Hematopoietic multipotent progenitor cell treated with erythropoietin and hydrocortisone succinate and interleukin-3 and kit ligand, for 8 days (in vitro differentiated cells): ENCODE measurements at places on chromosomes 11 and 22.

DNA sequence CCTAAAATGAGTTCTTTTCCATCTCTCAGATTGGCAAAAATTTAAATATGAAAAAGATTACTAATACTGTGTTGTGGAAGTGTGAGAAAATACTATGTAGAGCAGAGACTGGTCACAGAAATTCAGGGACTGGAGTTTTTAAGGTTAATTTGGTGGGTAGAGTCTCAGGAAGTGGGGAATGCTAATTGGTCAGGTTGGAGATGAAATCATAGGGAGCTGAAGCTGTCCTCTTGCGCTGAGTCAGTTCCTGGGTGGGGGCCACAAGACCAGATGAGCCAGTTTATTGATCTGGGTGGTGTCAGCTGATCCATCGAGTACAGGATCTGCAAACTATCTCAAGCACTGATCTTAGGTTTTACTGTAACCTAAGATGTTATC is 29.4 kb upstream of the TMEM86A start:
- DNase-seq, result no peak

DNA sequence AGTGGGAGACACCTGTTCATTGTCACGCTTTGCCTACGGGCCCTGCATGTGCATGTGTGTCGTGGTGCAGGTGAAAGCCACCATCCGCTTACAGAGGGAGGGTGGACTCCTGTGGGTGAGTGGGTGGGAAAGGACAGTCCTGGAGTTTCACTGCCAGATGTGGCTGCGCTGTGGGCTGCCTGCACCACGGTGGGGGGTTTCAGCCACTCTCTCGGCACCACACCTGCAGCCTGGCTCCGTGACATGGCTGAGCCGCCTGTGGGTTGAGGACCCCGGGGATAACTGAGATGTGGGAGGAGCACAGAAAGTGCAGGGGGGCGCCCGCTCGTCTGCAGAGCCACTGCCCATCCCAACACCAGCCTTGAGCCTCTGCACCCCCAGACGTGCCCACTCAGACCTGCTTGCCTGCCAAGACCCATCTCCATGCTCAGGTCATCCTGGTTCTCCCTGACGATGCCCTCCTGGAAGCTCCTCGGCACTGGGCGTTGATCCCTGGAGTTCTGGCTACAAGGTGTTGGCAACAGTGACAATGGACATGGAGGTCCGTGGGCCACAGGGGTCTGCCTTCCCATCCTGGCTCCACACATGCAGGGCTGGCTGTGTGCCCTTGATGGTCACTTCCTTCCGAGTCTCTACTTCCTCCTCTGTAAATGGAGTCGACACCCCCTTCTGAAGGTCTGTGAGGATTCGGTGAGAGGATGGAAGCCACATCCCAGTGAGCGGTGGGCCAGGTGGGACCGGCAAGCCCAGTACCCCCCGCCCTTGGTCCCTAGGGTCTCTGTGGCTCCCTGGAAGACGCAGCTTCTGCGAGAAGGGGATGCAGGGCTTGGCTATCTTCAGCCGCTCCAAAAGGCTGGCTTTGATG is 1007.0 kb downstream of the BRD1 start:
- no peak for DNase-seq

DNA sequence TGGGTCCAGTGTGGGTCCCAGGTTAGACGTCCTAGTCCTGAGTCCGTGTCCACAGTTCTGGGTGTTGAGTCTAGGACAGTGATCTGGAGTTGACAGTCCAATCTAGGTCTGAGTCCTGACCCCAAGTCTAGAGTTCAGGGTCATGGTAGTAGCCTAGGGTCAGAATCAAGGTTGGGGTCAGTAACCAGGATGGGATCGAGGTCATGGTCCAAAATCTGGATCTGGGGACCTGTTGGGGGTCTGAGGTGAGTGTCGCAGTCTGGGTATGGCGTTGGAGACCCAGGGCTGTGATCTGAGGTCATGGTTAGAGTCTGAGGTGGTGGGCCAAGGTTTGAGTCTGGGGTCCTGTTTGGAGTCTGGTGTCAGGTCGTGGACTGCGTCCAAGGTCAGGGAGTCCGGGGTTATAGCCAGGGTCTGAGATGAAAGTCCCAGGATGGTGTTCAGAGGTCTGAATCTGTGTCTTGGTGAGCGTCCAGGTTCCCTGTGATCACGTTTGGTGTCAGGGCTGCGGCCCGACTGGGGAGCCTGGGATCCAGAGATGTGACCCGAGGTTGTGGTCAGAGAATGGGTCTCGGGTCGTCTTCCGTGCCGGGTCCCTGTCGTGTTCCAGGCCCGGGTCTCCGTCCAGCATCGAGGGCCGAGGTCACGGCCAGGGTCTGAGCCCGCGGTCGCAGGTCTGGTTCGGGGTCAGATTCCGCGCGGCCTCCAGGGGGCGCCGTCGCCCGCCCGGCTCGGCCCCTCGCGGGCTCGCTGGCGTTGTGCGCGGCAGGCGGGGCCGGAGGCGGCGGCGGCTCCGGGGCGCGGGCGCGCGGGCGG is 432 bp upstream of the GRK2 start:
- DNase-seq, result peak; percentile 58

GRCh38 chr11:96393753-96394348 is 4.0 kb downstream of the JRKL start:
- peak; percentile 57 for DNase-seq

GRCh38 chr11:73047773-73048371 is 94.2 kb downstream of the FCHSD2 start:
- no peak for DNase-seq

DNA sequence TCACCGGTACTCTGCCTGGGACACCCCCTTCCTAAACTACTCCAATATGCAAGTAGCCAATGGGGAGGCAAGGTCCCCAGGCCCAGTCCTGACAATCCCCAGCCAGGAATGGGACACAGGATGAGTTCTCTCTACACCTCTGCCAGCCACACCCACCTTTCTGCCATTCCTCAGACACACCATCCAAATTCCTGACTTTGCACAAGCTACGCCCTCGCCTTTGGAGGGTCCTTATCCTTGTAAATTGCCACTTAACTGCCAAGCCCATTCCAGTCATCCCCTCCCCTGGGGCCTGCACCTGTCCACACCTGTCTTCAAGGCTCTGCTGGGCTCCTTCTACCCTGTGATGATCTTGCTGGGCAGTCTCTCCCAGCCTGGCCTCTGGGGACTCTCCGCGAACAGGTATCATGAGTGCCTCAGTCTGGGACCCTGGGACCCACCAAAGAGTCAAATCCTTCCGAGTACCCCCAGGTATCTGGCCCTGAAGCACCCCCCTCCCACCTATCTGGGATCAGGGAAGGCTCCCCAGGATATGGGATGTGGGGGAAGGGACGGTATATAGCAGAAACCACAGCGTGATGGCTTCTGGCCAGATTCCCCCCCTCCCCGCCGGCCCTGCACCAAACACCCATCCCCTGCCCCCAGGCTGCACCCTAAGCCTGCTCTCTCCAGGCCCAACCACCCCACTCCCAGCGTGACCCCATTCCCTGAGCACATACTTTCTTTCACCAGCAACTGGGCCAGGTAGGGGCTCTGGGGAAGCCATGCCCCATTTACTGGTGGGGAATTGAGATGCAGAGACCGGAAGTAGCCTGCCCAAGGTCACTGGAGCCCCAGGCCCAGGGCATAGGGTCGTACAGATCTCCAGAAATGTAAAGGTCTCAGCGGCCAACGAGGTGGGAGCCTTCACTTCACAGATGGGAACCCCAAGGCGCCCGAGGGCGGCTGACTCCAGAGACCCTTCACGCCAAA is 806 bp downstream of the ARAP1 start:
- DNase-seq, result no peak

- DNase-seq, result no peak
These were observed 815 bp downstream of the TNNT3 start for GRCh38 chr11:1920128-1920908.

DNA sequence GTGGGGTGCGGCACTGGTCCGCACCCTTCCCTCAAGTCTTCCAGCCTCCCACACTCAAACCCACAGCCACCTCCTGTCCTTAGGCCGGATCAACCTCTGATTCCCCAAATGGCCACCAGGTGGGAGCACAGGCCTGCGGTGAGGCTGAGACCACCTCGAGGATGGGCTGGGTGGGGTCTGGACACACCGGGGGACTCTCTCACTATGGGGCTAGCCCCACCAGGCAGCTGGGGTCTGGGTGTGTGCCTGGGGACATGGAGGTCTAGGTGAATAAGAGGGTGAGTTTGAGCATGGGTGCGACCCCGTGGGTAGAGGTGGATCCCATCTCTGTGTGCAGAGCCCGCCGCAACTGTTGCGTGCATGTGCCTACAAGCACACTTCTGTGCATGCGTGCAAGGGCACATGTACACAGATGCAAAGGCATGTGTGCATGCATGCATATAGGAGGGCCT is 32.6 kb downstream of the MYO18B start:
- no peak for DNase-seq

GRCh38 chr22:46931414-46931813 is 169.0 kb downstream of the TBC1D22A start:
- DNase-seq, result no peak

DNA sequence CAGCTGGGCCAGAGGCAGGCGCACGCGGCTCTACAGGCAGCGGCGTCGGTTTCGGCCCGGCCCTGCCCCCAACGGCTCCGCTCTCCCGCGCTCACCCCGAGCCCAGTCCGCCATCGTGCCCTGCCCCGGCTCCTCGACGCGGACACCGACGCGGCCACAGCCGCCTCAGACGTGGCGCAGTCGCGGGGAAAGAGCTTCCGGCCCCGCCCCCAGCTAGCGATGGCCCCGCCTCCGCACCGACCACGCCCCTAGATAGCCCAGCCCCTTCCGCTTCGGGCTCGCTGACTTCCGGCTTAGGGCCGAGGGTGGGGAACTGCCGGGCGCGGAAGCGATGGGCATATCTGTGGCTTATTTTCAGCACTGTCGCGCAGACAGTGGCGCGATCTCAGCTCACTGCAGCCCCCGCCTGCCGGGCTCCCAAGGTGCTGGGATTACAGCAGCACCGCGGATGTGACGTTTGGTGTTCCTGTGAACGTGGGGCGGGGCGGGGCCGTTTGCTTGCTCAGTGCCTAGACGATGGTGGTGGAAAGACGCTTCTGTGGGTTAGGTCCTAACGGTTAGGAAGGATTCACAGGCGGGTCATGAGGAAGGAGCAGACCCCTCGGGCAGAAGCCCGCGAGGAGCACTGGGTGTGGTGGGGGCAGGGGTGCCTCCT is at the start of the genes BET1L and RIC8A:
TSS of gene BET1L (minus strand) at position 192 of the 655 bp plus-strand sequence. CDS start at position 114, 78 bp downstream.
TSS of gene RIC8A (plus strand) at position 501 of the 655 bp plus-strand sequence. CDS start 1,147 bp downstream, outside the sequence.
- peak; percentile 99 for DNase-seq

GRCh38 chr11:77030834-77031414 is 3.3 kb upstream of the B3GNT6 start:
- no peak for DNase-seq

- no peak for DNase-seq
These were observed 17.1 kb downstream of the PCF11 start for GRCh38 chr11:83174008-83174407.

DNA sequence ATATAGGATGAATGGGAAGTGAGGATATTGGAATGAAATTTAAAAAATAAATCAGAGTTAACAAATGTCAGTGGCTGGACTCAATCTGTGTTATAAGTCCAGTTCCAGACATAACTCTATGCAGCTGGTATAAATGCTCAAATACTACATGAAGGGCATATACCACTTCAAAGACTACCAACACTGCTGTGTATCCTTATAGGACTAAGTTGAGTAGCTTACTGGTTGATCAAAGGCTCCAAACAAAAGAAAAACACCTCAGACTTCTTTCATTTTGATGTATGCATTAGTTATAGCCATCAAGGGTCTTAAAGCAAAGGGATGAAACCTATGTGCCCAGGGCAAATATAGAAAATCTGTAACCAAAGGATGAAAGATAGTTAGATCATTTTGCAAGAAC is 86.2 kb downstream of the PAK1 start:
- DNase-seq, result no peak

- no peak for DNase-seq
These were observed 17.6 kb downstream of the SMIM38 start for GRCh38 chr11:69173331-69173730.

GRCh38 chr11:29119116-29119515 is 897.7 kb downstream of the KCNA4 start:
- no peak for DNase-seq

- no peak for DNase-seq
These were observed 132.5 kb downstream of the ADAMTS15 start for GRCh38 chr11:130580891-130581492.

DNA sequence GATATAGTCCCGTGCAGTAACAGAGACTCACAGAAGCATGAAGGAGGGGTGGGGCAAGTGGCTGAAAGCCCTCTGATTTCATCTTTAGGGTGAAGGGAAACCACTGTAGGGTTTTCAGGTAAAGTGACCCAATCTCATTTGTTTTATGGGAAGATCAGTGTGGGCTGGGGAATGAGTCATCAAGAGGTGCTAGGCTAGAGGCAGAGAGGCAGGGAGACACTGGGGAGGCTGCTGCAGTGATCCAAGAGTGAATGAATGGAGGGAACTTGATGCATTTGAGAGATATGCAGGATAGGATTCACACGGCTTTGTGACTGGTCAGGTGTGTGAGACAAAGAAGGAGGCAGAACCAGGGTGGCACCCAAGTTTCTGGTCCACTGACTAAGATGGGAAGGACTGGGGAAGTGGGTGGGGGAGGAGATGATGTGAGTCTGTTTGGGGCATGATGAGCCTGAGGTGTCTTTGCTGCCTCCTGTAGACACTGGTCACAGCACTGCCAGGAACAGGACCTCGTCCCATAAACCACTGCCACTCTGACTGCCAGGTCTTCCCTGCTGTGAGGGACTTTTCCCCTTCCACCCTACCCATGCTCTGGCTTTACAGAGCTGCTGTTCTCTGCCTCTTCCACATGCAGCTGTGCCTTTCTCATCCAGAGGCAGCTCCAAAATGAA is 239.0 kb downstream of the TENM4 start:
- no peak for DNase-seq

- peak; percentile 6 for DNase-seq
These were observed at the start of gene MN1 for GRCh38 chr22:27801616-27802345. Gene MN1 (minus strand): TSS chr22:27801756. CDS start chr22:27800543, 1,213 bp downstream.

- no peak for DNase-seq
These were observed 121.7 kb downstream of the ZNF280B start for GRCh38 chr22:22386602-22387385.

GRCh38 chr11:62925745-62926679 is 4.8 kb upstream of the CHRM1 start:
- DNase-seq, result no peak

GRCh38 chr11:115226556-115226955 is 277.7 kb downstream of the CADM1 start:
- no peak for DNase-seq

- DNase-seq, result no peak
These were observed 40.2 kb upstream of the RBFOX2 start for GRCh38 chr22:36068776-36069344.

GRCh38 chr11:112694245-112694644 is 267.0 kb upstream of the NCAM1 start:
- no peak for DNase-seq

DNA sequence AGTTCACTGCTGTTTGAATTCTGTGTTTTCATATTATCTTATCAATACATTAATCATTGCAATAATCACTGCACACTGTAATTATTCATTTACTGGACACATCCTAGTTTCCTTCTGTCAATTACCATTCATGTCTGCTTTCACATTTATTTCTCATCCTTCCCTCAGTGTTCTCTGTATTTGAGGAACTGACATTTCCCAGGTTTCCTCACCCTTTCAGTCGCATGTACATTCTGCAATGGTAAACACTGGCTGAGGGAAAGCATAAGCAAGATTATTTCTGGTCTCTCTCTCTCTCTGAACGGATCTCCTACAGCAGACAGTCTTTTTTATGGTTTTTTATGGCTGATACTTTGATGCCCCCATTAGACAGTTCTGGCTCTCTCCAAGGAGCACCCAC is 4.2 kb upstream of the HBD start:
- DNase-seq, result peak; percentile 6
